Activated CD4-positive, alpha-beta memory T cell treated with anti-CD3 and anti-CD28 coated beads for 36 hours (primary cell): ENCODE measurements at places on chromosomes 7 and 10. TPM values are rescaled to one million over a fixed set of nuclear protein-coding genes. Genes with fewer than 3 reads are reported as not detected.

VIPR2 gene
- 0.55 TPM for total RNA-seq

RBP3 gene
- total RNA-seq, result not detected

KEL gene
- 0.34 TPM for total RNA-seq

PCLO gene
- not detected for total RNA-seq

FAM25C gene
- not detected for total RNA-seq

STOX1 gene
- total RNA-seq, result 0.29 TPM

GPR15LG gene
- not detected for total RNA-seq

SPDYE9 gene
- not detected for total RNA-seq

CHST12 gene
- 3.7 TPM for total RNA-seq

SPDYE2B gene
- not detected for total RNA-seq

TDRD1 gene
- total RNA-seq, result 0.90 TPM

CDH23 gene
- 2.6 TPM for total RNA-seq

DNAH11 gene
- 0.31 TPM for total RNA-seq

ITIH2 gene
- total RNA-seq, result not detected

XPNPEP1 gene
- 66.6 TPM for total RNA-seq
